CD4-positive, alpha-beta memory T cell (primary cell): ENCODE measurements at places on chromosomes 3 and 15.

GRCh38 chr15:25838191-25838870 is 24.8 kb downstream of the ATP10A start:
- no peak for DNase-seq

GRCh38 chr3:171840811-171841619 is 2.1 kb upstream of the TMEM212 start:
- no peak for DNase-seq

DNA sequence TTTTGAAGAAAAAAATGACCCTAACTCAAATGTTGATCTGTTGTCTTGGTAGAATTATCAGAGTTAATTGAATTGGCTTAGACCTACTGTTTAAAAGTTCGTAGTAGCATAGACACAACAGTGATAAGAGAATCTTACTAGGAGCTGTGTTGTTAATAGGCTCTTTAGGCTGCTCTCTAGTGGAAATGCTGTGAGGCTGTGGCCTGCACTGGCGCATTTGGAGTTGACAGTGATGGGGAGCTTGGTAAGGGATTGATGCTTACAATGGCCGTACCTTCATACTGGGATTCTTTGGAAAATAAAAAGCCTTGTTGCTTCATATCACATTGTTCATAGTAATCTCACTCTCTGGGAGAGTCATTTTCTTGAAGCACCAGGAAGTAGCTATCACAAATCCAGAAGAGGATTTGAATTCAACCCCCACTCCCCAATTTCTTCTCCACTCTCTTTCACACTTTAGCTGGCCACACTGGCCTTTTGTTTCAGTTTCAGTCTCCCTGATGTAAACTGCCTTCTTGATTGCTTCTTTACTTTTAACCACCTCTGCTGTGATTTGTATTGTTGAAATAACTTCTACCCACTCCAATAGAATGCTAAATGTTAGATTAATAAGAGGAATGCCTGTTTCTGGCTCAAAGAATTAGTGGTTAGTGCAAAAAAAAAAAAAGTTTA is 56.6 kb downstream of the CEP63 start:
- no peak for DNase-seq

DNA sequence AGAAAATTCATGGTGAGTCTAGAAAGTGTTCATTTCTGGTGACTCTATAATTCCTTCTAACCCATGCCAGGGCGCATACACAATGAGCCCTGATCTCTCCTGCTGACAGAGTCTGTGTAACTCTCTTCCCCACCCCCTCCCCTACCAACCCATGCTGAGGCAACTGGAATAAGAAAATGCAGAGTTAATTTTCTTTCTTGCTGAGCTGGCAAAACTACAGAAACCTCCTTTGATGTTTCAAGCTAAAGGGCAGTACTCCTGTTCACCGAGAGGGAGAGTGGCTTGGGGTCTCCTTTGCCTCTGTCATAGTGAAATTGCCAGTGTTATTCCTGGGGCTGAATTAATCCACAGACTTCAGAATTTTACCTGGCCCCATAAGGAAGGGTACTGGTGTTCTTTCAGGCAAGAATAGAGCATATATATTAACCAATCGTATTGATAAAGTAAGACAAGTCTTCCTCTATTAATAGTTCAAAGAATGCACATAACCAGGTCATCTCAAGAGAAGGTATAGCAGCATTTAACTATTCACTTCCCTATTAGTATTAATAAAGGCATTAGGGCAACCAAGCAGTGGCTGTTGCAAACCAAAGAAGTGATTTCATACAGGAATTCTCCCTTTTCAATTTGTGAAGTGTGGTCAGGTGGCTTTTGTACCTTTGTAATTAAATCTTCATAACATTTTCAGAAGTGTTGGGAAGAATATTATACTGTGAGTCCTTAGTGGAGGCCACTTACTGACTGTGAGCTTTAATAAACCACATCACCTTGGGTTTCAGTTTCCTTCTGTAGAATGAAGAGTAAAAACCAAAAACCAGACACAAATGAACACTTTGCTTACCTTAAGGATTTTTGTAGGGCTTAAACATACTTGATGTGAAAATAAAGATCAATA is 4.1 kb downstream of the GAP43 start:
- DNase-seq: no peak
